Natural killer cell (primary cell): ENCODE measurements at places on chromosomes 2 and 18.
A peak's percentile ranks its signal among the peaks of the same experiment; 100 is the strongest.

GRCh38 chr18:50906843-50907242 lies 27.9 kb downstream of the ME2 start:
- no peak for DNase-seq

DNA sequence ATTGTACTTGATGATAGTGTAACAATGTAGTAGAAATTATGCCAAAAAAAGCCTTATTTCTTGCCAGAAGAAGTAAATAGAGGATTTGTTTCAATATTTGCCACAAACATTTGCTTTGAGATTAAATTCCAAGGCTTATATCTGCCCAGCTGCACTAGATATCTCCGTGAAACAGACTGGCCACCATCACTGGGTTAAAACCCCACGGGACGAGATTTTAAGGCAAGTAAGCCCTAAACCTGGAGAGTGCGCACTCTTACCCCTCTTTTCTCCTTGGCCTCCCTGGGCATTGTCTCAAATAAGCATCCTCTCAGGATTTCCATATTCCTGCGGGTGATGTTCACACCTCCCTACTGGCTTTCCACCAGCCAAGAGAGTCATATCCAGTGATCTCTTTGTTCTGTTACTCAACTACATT lies 334.4 kb downstream of the AGPS start:
- DNase-seq: no peak

DNA sequence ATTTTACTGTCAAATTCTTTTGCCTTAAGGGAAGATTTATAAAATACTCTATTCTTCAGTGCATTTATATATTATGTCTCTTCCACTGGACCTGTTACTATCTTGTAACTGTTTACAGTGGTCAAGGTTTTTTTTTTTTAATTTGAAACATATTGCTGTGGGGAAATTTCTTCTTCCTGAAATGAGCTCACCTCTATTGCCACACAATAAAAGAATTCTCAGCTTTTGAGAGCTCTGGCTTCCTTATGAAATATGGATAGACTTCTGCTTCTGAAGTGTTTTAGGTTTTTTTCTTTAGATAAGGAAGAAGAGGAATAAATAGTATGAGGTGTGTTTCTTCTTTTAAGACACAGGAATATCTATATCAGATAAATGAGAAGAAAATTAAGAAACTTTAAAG lies 7.7 kb downstream of the VRK2 start:
- DNase-seq: no peak

GRCh38 chr2:218091746-218092145 lies 22.7 kb downstream of the RUFY4 start:
- DNase-seq: no peak

DNA sequence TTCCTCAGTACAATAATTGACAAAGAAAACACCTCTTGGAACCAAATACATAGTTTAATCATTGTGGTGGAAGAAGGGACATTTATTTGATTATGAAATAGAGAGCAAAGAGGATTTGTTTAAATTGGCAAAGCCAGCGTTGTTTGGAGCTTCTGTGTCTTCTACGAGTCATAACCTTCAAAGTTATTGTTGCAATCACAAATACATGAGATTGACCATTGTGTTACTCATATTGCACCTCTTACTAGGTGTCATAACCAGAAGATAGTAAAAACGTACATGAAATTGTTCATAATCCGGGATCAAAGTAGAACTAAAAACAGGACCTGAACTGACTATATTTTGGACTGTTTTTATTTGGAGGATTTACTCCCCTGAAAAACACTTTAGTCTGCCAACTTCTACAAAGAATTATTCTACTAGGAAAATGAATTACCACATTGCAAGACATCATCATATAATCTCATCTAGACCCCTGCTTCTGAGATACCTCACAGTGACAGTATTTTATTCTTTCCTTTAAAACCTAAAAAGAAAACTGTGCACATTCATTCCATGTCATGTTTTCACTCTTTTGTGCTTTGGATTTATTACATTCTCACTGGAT lies 151.7 kb upstream of the KLF7 start:
- DNase-seq: no peak

- DNase-seq: no peak
Observed at GRCh38 chr18:56161566-56162260, 476.7 kb downstream of the TXNL1 start.

DNA sequence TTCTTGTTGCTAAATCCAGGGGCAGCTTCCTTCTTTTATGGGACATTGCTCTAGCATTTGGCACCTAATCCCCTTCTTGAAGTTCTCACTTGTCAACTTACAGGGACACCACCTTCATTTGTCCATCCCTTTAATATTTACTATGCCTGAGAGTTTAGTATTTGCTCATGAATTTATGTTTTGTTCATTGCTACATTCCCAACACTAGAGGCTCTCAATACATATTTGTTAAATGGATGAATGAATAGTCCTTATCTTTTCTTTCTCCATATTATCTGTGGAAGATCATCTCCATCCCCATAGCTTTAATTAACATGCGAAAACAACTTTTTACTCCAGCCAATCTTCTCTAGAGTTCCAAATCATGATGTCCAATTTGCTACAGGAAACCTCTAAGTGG lies 5.4 kb downstream of the CWC22 start:
- no peak for DNase-seq

GRCh38 chr2:235360446-235360845 lies 133.4 kb upstream of the AGAP1 start:
- DNase-seq: no peak

DNA sequence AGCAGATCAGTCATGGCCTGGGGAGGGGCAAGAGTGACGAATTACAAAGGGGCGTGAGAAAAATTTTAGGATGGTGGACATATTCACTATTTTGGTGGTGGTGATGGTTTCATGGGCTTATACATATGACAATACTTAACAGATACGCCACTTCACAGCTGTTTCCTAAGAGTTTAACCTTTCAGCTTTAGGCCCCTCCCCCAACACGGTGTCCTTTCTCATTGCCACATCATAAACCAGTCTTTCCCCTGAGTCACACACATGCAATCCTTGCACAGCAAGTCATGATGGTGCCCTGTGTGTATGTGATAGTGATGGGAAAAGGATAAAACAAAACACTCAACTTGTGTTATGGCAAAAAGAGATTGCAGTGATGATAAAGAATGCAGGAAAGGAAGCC lies 47.6 kb upstream of the IL1R1 start:
- no peak for DNase-seq

- no peak for DNase-seq
Observed at GRCh38 chr18:72819050-72819449, 48.7 kb downstream of the NETO1 start.

DNA sequence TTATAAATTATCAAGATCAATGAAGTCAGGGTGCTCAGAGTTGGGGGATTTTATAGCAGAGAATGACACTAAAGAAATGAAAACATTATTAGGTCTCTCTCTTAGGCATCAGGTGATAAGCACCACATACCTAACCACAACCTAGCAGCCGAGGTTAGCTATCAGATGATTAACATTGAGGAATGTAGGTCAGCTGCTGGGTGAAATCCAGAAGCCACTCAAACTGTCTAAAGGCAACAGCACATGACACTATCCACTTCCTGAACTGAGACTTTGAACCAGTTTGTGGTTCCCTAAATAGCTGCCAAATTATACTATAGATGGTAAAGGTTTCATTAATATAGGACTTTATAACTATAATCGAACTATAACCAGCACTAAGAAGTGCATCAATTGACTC lies 4.7 kb downstream of the EPG5 start:
- peak; percentile 41 for DNase-seq

- no peak for DNase-seq
Observed at GRCh38 chr18:32760391-32760790, 12.4 kb downstream of the KLHL14 start.

DNA sequence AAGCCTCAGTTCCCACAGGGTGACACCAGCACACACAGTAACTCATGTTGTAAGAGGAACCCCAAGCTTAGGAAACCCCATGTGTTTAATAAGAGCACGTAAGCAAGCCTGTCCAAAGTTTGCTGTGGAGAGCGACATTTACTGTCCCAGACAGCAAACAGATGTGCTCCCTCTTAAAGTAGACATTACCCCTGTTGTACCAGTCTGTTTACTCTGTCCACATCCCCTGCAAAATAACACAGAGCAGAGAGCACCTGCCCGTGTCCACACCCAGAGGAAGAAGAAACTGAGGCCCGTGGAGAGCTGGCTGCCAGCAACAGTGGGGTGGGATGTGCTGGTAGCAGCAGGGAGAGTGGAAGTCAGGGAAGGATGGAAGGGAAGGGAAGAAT lies 243.5 kb downstream of the GBX2 start:
- no peak for DNase-seq

DNA sequence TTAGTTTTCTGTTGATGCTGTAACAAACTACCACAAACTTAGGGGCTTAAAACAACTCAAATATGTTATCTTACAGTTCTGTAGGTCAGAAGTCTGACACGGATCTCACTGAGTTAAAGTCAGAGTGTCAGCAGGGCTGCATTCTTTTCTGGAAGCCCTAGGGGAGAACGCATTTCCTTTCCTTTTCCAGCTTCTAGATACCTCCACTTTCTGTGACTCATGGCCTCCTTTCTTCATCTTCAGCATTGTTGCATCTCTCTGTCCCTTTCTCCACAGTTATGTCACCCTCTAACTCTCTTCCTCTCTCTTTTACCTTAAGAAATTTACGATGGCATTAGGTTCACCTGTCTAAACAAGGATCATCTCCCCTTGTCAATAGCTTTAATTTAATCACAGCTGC lies 13.3 kb upstream of the PPP4R1 start:
- no peak for DNase-seq

DNA sequence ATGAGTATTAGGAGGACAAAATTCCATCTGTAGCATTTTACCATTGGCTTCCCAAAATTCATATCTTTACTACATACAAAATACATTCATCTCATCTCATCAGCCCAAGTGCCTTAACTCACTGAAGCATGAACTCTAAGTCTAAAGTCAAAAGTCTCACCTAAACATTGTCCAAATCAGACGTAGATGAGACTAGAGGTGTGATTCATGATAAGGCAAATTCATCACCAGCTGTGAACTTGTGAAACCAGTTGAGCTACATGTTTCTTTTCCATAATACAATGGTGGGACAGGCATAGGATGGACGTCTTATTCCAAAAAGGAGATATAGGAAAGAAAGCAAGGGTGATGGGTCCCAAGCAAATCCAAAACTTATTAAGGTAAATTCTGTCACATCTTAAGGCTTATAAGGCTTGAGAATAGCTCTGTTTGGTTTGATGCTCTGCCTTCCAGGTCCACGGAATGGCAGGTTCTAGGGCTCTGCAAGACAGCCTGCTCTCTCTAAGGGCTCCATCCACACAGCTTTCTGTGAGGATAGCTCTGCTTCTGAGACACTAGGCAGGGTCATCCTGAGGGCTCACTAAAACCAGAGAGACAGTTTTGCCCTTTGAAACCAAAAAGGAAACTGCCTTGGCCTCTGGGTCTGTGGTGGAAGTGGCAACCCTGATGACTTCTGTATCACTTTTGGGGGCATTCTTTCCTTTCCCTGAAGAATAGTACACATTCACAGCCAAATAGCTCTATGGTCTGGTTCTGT lies 9.6 kb downstream of the IFIH1 start:
- no peak for DNase-seq

- DNase-seq: no peak
Observed at GRCh38 chr2:216792222-216793021, 67.4 kb downstream of the TNP1 start.

DNA sequence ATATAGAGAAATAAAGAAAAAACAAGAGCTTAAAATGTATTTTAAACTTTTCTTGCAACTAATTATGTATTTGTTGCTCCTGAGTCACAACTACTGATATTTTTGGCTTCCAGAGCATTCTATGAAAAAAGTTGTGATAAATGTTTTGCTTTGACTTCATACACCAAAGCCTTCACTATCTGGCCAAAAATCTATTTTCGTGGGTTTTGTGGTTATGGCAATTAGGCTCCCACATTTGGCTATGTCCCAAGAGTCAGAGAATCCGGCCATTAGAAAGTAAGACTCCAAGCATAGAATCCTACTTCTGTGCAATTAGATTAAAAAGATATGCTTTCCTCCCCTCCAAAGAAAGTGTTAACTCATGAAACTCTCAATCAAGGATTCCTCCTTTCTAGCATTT lies 1456.1 kb upstream of the ACVR2A start:
- no peak for DNase-seq

DNA sequence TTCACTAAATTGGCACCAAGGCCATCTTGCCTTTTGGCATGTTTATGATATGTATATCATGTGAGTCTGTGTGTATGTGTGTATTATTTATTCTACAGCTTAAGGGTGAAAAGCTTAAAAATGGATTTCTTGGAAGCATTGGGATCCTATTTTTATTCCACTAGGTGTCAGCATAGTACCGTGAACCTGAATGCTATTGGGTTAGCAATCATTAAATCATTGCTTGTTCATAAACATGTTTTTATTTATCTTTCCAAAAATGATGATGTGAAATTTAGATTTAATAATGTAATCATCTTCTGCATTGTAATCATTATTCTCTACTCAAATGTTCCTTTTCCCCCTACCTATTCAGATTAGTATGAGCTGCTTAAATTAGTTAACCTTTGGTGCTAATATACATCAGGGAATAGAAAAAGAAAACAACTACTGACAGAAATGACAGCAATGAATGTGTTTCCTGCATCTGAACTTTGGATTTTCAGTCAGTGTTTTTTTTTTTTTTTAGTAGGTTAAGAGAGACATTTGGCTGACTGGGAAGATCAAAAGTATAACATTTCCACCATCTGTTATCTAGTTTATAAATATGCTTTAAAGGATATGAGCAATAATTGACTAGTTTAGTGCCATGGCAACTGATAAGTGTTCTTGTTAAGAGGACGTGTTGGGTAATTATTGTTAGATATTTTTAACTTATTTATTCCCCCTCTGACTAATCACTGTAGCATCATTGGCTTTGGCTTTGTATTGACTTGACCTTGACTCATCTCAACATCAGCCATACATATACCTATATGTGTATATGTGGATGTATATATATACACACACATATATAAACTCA lies 14.1 kb upstream of the ZSWIM2 start:
- peak; percentile 2 for DNase-seq

- no peak for DNase-seq
Observed at GRCh38 chr2:109480486-109481195, 133.1 kb downstream of the SEPTIN10 start.

- no peak for DNase-seq
Observed at GRCh38 chr2:106843001-106843909, 42.7 kb downstream of the ST6GAL2 start.

DNA sequence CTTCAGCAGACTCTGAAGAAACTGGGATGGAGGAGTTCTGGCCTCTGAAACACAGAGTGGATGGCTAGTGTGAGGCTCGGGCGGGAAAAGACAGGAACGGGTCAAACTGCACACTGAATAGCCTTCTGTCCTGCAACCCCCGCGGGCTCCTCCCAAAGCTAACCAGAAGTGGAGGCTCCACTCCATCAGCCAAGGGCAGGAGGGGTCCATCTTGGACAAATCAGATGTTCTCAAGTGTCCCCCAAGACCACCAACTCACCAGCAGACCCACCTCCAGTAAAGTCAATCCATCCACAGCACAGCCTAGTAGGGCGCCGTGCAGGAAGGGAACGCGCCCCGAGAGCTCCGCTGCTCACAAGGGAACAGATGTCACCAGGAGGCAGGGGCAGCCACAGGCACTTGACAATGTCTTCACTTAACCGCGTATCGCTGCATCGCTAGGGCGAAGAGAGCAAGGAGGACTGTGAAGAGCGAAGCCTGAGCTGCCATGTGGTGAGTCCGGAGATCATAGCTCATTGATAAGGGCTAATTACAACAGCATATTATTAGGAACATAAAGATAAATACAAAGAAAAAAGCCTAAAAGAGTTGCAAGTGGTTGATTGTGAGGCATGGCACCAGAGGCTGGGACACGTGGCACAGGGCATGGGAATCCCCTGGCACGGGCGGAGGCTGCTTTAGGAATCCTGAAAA lies 494.6 kb upstream of the MYT1L start:
- no peak for DNase-seq

- no peak for DNase-seq
Observed at GRCh38 chr18:34808389-34808788, 98.3 kb downstream of the DTNA start.

- no peak for DNase-seq
Observed at GRCh38 chr2:163353551-163353950, 382.3 kb downstream of the FIGN start.
